AG08396 (cell line): ENCODE measurements at places on chromosomes 12 and 14.

DNA sequence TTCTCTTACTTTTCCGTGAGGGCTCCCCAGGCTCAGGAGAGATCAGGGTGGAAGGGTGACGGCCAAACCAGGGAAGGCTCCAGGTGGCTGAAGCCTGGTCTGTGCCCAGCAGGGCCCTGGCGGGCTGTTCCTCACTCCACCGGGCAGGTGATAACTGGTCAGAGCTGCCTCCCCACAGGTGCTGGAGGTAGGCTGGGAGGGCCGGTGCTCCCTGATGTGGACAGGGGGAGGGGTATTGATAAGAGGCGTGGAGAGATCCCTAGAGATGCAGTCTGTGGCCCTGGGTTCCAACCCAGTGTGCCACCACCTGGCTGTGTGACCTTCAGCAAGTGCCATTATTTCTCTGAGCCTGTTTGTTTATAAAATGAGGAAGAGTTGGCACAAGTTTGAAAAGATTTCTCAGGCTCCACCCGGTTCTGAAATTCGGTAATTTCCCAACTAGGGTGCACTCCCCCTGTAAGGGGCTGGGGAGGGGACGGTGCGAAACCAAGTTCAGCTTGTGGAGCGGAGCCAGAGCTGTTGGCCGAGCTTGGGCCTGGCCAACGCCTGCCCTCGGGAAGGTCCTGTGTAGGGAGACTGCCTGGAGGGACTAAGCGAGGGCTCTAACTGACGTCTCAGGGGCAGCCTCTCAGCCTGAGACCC, 1.0 kb upstream of the NR4A1 start:
- DNase-seq: no peak

- no peak for DNase-seq
These were observed 180.9 kb downstream of the EXOC5 start for GRCh38 chr14:57087841-57088240.

DNA sequence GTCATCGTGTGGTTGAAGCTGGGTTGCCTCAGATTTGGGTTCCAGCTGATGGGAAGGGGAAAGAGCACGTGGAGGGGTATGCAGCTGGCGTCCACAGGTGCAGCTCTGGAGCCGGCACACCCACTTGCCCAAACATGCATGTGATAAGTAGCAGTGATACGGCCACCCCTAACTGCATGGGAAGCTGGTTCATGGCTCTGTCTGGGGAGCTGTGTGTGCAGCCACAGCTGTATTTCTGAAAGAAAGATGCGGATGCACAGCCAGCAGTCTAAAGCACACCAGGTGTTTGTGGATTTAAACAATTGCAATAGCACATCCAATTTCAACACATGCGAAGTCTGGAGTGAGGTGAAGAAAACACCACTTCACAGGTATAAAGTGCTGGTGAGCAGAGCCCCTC, 181.4 kb downstream of the EFCAB11 start:
- no peak for DNase-seq

- DNase-seq: no peak
These were observed 849.2 kb upstream of the LRFN5 start for GRCh38 chr14:40757376-40757950.
